ENCODE measurements at places on chromosomes 7 and 10.

GRCh38 chr7:149620961-149621360 lies 123.4 kb upstream of the ZNF746 start:
- DNase-seq: no peak

DNA sequence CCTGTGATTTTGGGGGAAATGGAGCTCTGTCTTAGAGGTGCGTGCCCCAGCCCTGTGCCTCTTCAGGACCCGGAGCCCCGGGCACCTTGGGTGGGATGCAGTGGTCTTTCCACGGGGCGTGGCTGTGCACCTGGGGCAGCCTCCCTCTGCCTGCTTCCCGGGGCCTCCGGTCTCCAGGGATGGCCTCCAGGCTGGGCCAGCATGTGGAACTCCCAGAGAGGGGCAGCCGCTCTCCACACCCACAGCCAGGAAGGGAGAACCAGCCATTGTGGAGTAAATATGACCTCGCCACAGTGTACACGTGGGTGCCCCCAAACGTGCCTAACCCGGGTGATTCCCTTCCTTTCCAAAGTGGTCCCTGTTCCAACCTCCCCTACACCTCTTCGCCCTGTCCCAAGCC lies 52.6 kb downstream of the JAKMIP3 start:
- DNase-seq: no peak

DNA sequence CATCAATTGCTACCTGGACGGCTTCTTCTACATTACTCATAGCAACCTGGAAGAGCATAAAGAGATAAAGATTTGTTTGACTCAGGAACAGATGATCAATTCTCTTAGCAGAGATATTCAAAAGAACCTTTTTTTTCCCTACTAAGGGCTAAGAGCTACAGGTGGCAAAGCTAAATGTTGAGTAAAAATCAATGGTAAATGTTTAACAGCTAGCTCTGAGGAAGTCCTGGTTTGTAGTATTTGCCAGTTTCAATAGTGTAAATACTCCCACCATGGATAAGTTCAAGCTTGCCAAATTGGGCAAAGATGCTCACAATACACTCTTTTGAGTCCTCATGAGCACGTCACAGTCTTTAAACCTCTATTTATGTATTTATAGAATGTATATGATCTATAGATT lies 64.0 kb downstream of the AKR1E2 start:
- DNase-seq: no peak

DNA sequence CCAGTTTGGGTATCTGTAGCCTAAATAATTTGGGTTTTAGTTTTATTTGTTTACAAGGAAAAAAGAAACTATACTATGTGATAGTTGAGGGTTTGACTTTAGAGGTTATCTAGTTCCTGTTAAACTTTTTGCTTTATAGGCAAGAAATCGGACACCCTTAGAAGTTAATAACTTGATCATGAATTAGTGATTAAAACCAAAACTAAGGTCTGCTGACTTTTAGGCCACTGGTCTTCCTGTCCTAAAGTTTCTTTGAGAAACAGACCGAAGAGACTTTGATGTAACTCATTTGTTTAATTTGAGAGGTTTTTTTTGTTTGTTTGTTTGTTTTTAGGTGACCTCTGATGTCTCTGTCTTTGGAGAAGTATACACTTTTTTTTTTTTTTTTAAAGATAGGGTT lies 59.7 kb downstream of the PHTF2 start:
- DNase-seq: no peak

DNA sequence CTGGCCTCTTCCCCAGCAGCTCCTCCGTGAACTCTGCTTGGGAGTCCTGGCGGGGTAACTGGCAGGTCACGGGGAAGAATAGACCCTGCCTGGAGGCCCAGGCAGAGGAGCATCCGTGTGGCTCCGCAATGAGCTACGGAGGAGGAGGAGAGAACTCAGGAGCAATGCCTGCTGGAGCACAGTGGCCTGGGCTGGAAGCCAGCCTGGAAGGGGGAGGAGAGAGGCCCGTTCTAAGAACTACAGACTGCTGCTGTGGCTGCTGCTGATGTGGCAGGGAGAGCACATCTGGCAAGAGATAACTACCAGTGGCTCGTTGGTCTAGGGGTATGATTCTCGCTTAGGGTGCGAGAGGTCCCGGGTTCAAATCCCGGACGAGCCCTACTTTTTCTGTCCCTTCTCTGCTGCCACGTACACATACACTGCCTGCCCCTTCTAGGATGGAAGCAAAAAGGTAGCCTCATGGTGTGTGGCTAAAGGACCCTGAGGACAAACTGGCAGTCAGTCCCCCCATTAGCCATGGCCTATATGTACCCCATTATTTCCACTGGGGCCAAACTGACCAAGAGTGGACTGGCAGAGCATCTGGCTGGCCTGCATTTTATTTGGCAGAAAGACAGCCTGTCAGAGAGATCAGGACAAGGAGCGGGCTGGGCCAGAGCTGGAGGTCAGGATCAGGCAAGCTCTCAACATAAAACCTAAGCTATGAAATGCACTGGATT lies 7.7 kb upstream of the OPN1SW start:
- DNase-seq: peak; percentile 86

DNA sequence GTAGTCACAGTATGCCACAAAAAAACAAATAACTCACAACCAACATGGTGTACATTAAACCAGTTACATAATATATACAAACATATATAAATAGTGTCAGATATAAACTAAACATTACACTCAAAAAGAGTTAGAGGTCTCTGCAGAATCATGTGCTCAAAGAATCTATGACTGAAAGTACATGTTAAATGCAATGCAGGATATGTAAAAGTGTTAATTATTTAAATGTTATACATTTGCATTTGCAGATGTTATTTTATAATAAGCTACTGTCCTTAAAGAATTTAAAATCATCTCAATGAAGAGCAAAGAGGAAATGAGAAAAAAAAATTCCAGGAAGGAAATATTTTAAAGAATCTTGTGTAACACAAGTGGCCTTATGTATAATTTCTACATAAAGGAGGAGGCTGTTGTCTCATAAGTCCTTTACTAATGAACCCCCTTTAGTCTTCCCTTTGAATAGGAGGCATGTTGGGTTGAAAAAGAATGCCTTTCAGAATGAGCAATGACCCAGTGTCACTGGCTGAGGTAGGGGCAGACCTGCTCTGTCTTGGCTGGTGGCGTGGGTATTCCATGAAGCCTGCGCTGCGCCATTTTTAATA lies 148.9 kb downstream of the ITGA8 start:
- no peak for DNase-seq

- DNase-seq: no peak
Observed at GRCh38 chr10:79220307-79220706, 127.0 kb upstream of the PPIF start.

- no peak for DNase-seq
Observed at GRCh38 chr7:35605760-35606159, 89.2 kb downstream of the HERPUD2 start.

- DNase-seq: no peak
Observed at GRCh38 chr10:69285699-69286098, 7.4 kb downstream of the HK1 start.

DNA sequence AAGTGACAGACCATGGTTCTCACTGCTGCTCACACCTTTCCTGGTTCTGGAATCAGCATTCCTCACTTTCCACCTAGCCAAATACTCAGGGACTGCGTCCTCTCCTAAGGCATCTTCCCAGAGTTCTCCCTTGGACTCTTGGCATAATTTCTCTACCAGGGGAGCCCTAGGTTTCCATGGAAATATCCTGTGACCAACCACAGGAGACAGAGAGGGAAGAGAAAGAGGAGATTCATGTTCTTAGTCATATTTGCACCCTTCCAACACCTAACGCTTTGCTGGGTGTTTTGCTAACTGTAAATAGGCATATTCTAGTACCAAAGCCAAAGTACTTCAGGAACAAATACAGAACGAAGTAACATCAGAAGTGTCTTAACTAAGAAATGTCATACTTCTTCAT lies 28.6 kb downstream of the DENND11 start:
- DNase-seq: no peak

DNA sequence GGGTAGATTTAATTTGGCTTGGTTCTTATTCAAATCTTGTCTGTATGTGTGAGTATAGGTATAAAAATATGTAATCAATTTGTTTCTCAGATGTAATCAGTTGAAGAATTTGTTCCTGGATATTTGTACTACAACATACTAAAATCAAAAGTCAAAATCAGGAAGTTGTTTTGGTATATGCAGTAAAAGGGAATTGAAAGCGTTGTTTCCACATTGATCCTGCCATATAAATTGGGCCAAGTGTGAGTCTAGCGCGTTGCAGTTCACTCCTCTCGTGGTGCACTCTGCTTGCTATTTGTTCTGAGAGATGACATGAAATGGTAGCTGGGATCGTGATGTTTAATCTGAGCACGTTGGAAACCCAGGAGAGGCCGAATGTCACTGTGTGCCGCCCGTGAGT lies 55.9 kb downstream of the SHH start:
- no peak for DNase-seq

DNA sequence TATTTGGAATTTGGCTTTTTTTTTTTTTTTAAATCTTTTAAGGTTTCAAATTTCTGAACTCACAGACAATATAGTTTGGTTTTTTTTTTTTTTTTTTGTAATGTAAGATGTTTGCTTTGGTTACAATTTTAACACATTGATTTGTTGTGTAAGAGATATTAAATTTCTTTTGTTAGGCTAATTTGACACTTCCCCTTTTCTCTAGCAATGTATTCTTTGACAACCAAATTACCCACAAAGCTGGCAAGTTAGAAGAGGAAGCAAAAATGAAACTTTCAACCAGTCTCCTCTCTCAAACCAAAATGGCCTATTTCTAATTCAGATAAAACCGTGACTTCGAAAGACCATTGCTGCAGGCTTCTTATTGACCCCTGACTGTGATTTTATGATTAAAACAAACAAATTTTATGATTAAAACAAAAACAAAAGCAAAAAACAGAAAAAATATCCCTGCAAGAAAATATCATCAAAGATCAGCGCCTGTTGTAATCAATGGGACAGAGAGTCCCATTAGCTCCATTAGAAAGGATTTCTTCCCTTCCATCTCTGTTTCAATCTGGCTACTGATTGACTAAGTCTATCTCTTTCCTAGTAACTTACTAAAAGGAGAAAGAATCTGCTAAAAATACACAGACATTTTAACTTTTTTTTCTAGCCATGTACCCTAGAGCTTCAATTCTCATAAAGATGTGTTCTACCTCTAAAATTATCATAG lies 489.2 kb downstream of the MDFIC start:
- no peak for DNase-seq

DNA sequence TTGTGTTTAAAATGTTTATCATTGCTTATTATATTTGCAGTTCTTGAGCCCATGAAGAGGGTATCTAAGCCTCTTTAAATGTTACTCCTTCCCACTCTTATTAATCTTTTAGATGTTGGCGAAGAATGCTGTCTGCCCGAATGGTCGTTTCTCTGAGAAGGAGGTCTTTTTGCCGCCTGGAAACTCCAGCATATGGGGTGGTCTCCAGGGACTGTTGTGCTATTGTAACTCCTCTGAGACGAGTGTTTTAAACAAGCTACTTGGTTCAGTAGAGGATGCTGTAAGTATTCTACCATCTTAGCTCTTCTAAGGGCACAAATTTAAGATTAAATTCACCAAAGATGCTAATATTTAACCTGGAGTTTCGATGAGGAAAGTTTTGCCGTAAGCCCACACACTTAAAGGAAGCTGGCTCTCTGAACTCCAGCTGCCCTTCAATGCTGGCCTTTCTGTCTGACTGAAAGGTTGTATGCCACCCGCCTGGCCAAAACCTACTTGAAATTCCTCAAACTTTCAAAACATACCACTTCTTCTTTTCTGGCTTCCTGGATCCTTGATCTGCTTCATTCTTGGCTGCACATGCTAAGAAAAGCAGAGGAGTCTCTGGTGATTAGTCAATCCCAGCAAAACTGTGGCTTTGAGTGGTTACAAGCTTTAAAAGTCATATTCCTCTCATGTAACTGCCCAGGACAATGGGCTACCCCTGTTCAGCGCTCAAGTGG lies 74.7 kb downstream of the ABCA13 start:
- no peak for DNase-seq

GRCh38 chr7:372546-372931 lies 82.6 kb downstream of the FOXL3 start:
- no peak for DNase-seq

GRCh38 chr7:106640368-106641141 lies 20.4 kb downstream of the CCDC71L start:
- no peak for DNase-seq

- DNase-seq: no peak
Observed at GRCh38 chr10:86708783-86709380, 40.6 kb downstream of the LDB3 start.

- DNase-seq: no peak
Observed at GRCh38 chr7:83289419-83289993, 126.8 kb upstream of the PCLO start.

- DNase-seq: no peak
Observed at GRCh38 chr10:73251683-73252444, 580 bp downstream of the MRPS16 start.

GRCh38 chr10:127978481-127978880 lies 71.6 kb downstream of the PTPRE start:
- no peak for DNase-seq

- DNase-seq: no peak
Observed at GRCh38 chr10:49179699-49180443, 8.3 kb downstream of the TMEM273 start.

- DNase-seq: no peak
Observed at GRCh38 chr10:64316833-64317232, 795.6 kb downstream of the REEP3 start.

DNA sequence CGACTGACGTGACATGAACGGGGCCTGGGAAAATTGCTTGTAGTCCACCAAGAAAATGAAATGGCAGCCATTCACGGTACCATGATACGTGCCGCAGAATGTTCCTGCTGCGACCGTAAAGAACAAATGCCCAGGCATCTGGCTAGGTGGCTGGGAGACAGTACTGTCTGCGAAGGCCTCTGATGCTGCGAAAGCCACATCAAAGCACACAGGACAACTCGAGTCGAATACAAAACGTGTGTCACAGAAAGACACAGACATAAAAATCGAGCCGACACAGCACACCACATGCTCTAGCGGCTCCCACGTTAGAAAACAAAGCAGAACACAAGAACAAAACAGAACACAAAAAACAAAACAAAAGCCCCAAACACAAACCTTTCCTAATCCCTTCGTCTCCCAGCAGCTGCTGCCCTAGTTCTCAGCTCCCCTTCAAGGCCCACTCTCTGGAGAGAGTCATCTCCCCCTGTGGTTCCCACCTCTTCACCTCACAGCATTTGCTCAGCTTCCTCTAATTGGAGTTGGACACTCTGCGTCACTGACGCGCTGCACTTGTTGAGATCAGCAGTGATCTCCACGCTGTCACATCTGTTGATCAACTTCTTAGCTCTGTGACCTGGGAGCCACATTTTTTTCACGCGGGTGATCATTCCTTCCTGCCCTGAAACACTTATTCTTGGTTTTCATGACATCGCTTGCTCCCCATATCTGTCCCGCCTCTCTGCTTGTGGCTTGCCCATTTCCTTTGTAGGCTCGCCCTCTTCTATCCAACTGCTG lies 112.2 kb downstream of the CLEC2L start:
- DNase-seq: no peak

- no peak for DNase-seq
Observed at GRCh38 chr10:49050906-49051305, 64.4 kb downstream of the VSTM4 start.

- no peak for DNase-seq
Observed at GRCh38 chr10:124616040-124616835, 127.9 kb downstream of the FAM53B start.
